Activated CD8-positive, alpha-beta T cell treated with anti-CD3 and anti-CD28 coated beads for 36 hours (primary cell): ENCODE measurements at places on chromosomes 11 and 22. TPM values are rescaled to one million over a fixed set of nuclear protein-coding genes. Genes with fewer than 3 reads are reported as not detected.

- peaks cover 5% of the 10 kb centered on the region for H3K27me3 ChIP-seq
- no peak for DNase-seq
- H3K27ac ChIP-seq = no peak overlapping the region
- H3K36me3 ChIP-seq = no peaks in the 10 kb centered on the region
- no peaks in the 10 kb centered on the region for H3K4me1 ChIP-seq
- no peak overlapping the region for H3K4me3 ChIP-seq
These were observed 380.2 kb downstream of the TMEM135 start for GRCh38 chr11:87417951-87418350.

GRCh38 chr11:95926726-95927125, 2.8 kb upstream of the MTMR2 start:
- H3K4me3 ChIP-seq = no peak overlapping the region
- peaks cover 15% of the 10 kb centered on the region for H3K4me1 ChIP-seq
- H3K27me3 ChIP-seq = no peaks in the 10 kb centered on the region
- no peak overlapping the region for H3K27ac ChIP-seq
- H3K36me3 ChIP-seq = peaks cover 6% of the 10 kb centered on the region

GRCh38 chr11:126132319-126132718, 69.7 kb upstream of the CDON start:
- H3K4me1 ChIP-seq = no peaks in the 10 kb centered on the region
- no peaks in the 10 kb centered on the region for H3K36me3 ChIP-seq
- H3K27me3 ChIP-seq = no peaks in the 10 kb centered on the region

DNA sequence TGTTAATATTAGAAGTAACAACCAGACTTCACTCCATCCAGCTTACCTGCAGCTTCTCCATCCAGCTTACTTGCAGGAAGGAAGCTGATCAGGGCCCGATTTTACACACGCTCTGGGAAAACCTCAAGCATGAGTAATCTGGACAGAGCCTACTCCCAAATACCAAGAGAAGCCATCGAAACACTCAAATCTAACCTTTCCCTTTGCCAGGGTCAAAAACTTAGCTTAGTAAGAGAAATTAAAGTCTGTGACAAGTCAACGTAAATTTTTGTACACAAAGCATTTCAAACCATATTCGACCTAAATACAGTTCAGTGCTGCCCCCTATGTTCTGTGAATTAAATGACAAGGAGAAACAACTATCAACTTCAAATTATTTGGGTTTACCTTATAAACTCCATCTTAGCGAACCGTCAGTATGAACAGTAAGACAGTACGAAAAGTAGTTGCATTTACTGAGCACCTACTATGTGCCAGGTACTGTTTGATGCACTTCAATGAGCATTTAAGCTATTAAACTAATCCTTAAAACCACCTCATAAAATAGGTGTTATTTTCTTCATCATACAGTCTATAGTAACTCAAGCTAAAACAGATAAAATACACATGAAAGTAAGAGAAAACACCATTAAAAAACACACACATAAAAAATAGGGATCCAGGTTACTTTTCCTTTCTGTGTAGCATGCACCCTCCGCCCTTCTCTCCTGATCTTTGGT, 36.9 kb downstream of the ARFGAP3 start:
- DNase-seq = no peak
- H3K27me3 ChIP-seq = no peaks in the 10 kb centered on the region
- H3K4me3 ChIP-seq = no peak overlapping the region
- no peaks in the 10 kb centered on the region for H3K4me1 ChIP-seq

- no peaks in the 10 kb centered on the region for H3K27me3 ChIP-seq
- H3K4me1 ChIP-seq = peaks cover 16% of the 10 kb centered on the region
- no peak for DNase-seq
- peaks cover 31% of the 10 kb centered on the region for H3K36me3 ChIP-seq
These were observed 71.2 kb downstream of the FLI1 start for GRCh38 chr11:128765104-128765503.

Gene MS4A7
- total RNA-seq = not detected

Gene BEST1
- total RNA-seq = 0.83 TPM

DNA sequence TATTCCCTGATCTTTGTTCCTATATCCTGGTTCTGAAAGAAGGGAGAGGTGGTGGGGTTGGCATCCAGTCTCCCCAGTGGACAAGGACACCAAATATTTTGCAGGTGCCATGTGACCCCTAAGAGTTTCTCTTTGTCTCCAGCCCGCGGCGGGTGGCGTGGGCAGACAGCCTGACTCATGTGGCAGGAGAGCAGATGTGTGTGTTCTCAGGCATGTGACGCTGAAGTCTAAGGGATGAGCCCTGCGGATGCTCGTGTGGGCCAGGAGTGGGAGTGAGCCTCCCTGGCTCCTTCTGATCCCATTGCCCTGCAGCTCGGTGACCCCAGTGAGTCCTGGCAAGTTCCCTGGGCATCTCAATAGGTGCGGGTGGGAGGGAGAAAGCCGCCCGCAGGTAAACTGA, 94.8 kb upstream of the TBCEL start:
- no peak overlapping the region for H3K4me3 ChIP-seq
- no peaks in the 10 kb centered on the region for H3K4me1 ChIP-seq
- H3K36me3 ChIP-seq = no peaks in the 10 kb centered on the region

Gene BIK
- 3.3 TPM for total RNA-seq

DNA sequence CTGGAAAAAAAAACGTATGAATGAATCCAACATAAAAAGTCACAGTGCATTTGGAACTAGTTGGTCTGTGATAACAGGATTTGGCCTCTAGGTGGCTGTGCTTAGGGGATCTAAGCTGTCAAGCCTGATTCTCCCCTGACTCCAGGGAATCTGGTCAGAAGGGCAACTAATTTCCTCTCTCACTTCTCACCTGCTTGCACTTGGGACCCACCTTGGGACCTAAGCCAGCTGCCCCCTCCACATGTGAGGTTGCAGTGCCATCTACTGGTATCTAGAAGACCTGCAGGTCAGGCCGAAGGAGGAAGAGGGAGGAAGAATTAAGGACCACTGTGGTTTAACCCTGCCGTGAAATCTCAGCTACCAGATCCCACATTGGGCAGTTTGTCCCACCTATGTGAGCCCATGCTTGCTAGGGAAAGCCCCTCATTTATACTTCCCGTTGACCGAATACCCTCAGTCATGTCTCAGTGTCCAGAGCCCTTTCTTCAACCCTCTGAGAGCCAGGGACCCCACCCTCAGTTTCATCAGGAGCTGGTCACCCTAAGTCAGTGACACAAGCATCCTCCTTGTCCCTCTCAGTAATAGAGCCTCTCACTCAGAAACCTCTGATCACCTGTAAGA, 33.2 kb upstream of the CAVIN3 start:
- no peak overlapping the region for H3K27ac ChIP-seq
- peak; percentile 68 for DNase-seq
- no peaks in the 10 kb centered on the region for H3K36me3 ChIP-seq

- no peaks in the 10 kb centered on the region for H3K36me3 ChIP-seq
- no peak overlapping the region for H3K27ac ChIP-seq
- H3K27me3 ChIP-seq = peaks cover 5% of the 10 kb centered on the region
- H3K4me3 ChIP-seq = no peak overlapping the region
- H3K4me1 ChIP-seq = no peaks in the 10 kb centered on the region
These were observed 24.1 kb upstream of the MICAL3 start for GRCh38 chr22:18048441-18048898.

DNA sequence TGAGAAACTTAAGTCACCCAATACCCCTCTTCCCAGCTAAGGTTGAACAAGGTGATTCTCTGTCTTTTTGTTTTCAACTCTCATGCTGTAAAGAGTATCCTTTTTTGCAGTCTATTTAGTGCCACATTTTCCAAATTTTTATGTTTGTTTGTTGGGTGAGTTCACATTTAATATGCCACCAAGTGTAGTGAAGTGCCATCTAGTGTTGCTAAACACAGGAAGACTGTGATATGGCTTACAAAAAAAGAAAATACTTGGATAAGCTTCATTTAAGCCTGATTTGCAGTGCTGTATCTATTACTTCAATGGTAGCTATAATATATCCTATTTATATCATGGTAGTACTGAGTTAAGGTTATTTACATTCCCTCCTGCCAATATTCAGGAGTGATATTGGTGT, 319.2 kb upstream of the CHORDC1 start:
- H3K4me3 ChIP-seq = no peak overlapping the region
- H3K27me3 ChIP-seq = no peaks in the 10 kb centered on the region
- no peaks in the 10 kb centered on the region for H3K4me1 ChIP-seq

Gene TRPM5
- total RNA-seq = not detected

DNA sequence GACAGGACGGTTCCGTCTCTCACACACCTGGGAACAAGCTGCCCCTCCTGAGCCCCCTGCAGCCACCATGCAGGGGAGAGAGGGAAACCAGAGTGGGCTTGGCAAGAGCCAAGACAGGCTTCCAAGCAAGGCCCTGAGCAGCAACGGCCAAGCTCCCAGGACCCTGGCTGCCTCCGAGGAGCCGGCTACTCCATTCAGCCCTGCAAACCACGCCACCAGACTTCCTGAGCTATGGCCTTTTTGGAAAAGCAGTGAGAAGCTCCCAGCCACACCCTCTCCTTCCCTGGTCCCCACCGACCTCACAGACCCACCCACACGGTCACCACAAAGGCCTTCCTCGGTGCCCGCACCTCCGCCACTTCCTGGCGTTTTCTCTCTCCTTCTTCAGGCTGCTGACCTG, 479.0 kb downstream of the BRD1 start:
- no peak overlapping the region for H3K27ac ChIP-seq
- no peaks in the 10 kb centered on the region for H3K4me1 ChIP-seq
- H3K36me3 ChIP-seq = no peaks in the 10 kb centered on the region
- no peak for DNase-seq
- H3K27me3 ChIP-seq = peaks cover 5% of the 10 kb centered on the region

DNA sequence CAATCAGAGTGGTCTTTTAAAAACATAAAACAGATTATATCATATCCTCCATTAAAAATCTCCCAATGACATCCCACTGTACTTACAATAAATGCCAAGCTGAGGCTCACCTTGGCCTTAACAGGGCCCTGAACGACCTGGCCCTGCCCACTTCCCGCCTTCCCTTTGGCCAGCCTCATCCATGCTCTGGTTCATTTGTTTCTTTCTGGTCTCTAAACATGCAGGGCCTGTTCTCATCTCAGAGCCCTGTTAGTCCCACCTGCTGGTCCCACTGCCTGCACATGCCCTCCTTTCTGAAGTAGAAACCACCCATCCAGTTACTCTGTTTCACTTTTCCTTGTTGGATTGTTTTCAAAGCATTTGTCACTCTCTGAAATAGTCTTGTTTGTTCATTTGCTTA, 227.4 kb downstream of the INSC start:
- no peak for DNase-seq
- no peak overlapping the region for H3K4me3 ChIP-seq
- H3K36me3 ChIP-seq = no peaks in the 10 kb centered on the region
- no peak overlapping the region for H3K27ac ChIP-seq
- H3K27me3 ChIP-seq = peaks cover 6% of the 10 kb centered on the region
- no peaks in the 10 kb centered on the region for H3K4me1 ChIP-seq

GRCh38 chr11:117281159-117281558, 10.0 kb upstream of the BACE1-AS start:
- no peaks in the 10 kb centered on the region for H3K27me3 ChIP-seq
- DNase-seq = no peak
- H3K27ac ChIP-seq = no peak overlapping the region
- H3K36me3 ChIP-seq = peaks cover 7% of the 10 kb centered on the region

DNA sequence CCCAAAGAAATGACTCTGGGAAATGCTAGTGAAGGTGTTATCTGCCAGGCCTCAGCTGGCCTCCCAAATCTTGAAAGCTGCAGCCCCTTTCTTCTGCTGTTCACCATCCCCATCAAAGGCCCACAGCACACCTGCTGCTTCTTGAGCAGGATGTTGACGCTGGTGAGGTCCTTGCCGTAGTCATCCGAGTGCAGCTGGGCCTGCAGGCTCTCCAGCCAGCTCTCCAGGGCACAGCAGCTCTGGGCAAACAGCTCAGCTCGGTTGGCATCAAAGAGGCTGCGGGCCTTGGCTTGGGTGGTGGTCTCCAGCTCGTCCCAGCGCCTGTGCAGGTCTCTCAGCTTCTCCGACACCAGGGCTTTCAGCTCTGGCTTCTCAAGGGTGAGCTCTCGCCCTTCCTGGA, 18.5 kb upstream of the RBM4B start:
- no peaks in the 10 kb centered on the region for H3K36me3 ChIP-seq
- H3K27me3 ChIP-seq = no peaks in the 10 kb centered on the region
- no peaks in the 10 kb centered on the region for H3K4me1 ChIP-seq

Gene KCNJ4
- not detected for total RNA-seq

Gene TMEM132A
- total RNA-seq = 1.3 TPM
